ENCODE measurements at places on chromosomes 7 and 10. TPM values are rescaled to one million over a fixed set of nuclear protein-coding genes. Genes with fewer than 3 reads are reported as not detected.

Gene NKX6-2
- 0.44 TPM for total RNA-seq

Gene TRIM50
- not detected for total RNA-seq

Gene TRPV5
- not detected for total RNA-seq

Gene CRHR2
- total RNA-seq, result 0.05 TPM

Gene NRCAM
- total RNA-seq, result 99.5 TPM
